Neural cell (in vitro differentiated cells): ENCODE measurements at places on chromosomes 6 and 20. TPM values are rescaled to one million over a fixed set of nuclear protein-coding genes. Genes with fewer than 3 reads are reported as not detected.

EFCAB8 gene
- polyA plus RNA-seq: not detected in 2 replicates

BICRAL gene
- polyA plus RNA-seq: 6.7 and 8.2 TPM in 2 replicates

ZKSCAN4 gene
- 8.3 and 12.6 TPM in 2 replicates for polyA plus RNA-seq

CTCFL gene
- polyA plus RNA-seq: not detected in 2 replicates

GNMT gene
- polyA plus RNA-seq: 0.30 and 0.97 TPM in 2 replicates

KIF25 gene
- polyA plus RNA-seq: not detected in 2 replicates

C20orf202 gene
- polyA plus RNA-seq: 0.62 and 0.84 TPM in 2 replicates

PPARD gene
- polyA plus RNA-seq: 1.3 and 1.7 TPM in 2 replicates

MYMX gene
- polyA plus RNA-seq: not detected in 2 replicates

UNC5CL gene
- polyA plus RNA-seq: 1.0 and 2.6 TPM in 2 replicates

VARS2 gene
- 93.4 and 125 TPM in 2 replicates for polyA plus RNA-seq

NKX2-4 gene
- polyA plus RNA-seq: not detected in 2 replicates

TRDN gene
- polyA plus RNA-seq: not detected in 2 replicates

CFAP61 gene
- polyA plus RNA-seq: 0.42 TPM in 1 of 2 replicates, not detected in the other

SEMG1 gene
- polyA plus RNA-seq: not detected in 2 replicates

ZNF165 gene
- 1.4 and 1.6 TPM in 2 replicates for polyA plus RNA-seq

HLA-DQA1 gene
- not detected in 2 replicates for polyA plus RNA-seq

CD93 gene
- not detected in 2 replicates for polyA plus RNA-seq

SCRT2 gene
- polyA plus RNA-seq: 2.5 and 3.8 TPM in 2 replicates

C6orf141 gene
- not detected in 2 replicates for polyA plus RNA-seq

SALL4 gene
- 1.1 and 1.4 TPM in 2 replicates for polyA plus RNA-seq

PXT1 gene
- polyA plus RNA-seq: 0.24 TPM in 1 of 2 replicates, not detected in the other

CAGE1 gene
- polyA plus RNA-seq: not detected in 2 replicates

FAM184A gene
- polyA plus RNA-seq: 41.9 and 47.5 TPM in 2 replicates

EDN1 gene
- polyA plus RNA-seq: 2.2 and 2.7 TPM in 2 replicates

MTG2 gene
- polyA plus RNA-seq: 22.4 and 36.1 TPM in 2 replicates

GJE1 gene
- polyA plus RNA-seq: not detected in 2 replicates
